Fibroblast of skin of abdomen (primary cell): ENCODE measurements at places on chromosomes 4 and X.

DNA sequence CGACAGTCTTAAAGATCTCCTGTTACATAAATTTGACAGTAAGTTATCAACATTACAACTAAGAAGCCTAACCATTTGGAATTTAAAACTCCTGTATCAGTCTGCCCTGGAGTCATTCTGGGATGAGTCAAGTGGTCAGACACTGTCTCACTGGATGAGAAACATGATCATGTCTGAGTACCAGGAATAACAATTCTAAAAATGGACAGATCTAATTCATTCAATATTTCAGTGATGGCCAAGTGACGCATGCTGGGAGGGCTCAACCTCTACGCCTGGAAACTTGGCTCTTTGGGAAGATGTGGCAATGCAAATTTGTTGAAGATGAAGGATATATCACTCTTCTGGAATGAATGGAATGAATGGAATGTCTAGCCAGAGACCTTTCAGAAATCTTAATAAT, 1427.2 kb downstream of the STIM2 start:
- peak; percentile 99 for DNase-seq

DNA sequence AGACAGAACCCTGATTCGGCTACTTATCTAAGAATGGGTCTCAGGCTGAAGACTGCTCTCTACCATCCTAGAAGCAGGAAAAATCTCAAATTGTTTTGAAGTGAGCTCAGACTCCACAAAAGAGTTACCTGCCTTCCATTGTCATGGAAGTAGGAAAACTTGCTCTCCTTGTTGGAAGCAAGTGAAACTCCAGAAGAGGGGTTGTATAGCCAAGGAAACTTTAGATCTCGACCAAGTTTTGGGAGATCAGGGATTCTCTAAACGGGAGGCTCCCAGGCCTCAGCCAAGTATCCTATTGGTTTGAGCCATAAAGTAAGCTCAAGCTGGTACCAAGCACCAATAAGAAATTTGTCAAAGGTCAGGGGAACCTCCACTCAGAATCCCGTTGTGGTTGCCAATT, 9.2 kb upstream of the FHDC1 start:
- DNase-seq = no peak

GRCh38 chr4:137923494-137923893, 318.7 kb downstream of the SLC7A11 start:
- DNase-seq = no peak

DNA sequence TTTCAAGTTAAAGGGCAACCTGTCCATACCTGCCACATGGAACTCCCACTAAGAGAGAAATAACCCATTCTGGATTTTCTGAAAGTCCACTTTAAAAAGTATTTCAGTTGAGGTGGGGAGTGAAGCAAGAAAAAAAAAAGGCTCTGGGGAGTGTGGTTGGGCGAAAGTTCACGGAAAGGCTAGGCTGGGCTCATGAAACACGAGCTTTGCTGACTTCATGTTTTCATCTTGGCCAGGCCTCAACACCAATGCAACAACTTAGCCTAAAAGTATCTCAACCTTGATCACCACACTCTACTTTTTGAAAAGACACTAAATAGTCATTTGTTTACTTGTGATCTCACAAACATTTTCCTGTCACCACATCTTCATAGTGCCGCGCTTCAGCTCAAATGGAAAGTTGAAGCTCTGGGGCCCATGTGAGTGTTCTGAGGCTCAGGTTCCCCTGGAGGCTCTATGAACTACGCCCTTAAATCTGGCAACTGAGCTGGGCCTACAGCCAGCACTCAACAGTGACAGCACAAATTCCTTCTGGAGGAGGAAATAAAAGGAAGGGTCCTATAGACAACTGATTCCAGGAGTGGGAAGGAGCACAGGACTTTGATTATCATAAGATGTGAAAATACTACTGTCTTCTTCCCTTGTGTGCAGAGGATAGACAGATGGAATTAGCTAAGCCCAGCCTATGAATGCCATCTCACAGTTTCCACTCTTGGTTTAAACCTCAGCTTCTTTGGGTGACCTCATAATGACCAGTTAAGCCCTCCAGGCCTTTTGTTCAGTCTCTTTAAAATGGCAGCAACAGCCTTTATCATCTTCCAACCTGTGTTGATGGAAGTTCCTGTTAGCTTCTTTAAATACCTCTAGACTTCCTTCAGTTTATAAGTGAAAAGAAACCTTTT, 5.1 kb downstream of the CD40LG start:
- DNase-seq = no peak

DNA sequence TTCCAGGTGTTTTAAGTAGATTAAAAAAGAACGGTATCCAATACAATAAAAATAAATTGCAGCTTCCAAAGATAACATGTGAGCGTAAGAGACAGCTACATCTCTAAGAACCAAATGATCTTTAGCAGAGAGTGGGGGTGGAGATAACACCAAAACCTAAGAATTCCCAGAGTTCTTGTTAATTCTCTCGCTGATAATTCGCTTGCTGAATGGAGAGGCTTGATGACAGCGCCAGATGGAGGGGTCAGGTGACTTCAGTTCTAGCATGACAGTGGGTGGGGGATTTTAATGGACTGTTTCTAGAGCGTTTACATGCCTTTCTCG, 2.3 kb downstream of the CLCN4 start:
- no peak for DNase-seq

- no peak for DNase-seq
Measured at GRCh38 chr4:33323393-33323792, 2603.2 kb downstream of the PCDH7 start.

DNA sequence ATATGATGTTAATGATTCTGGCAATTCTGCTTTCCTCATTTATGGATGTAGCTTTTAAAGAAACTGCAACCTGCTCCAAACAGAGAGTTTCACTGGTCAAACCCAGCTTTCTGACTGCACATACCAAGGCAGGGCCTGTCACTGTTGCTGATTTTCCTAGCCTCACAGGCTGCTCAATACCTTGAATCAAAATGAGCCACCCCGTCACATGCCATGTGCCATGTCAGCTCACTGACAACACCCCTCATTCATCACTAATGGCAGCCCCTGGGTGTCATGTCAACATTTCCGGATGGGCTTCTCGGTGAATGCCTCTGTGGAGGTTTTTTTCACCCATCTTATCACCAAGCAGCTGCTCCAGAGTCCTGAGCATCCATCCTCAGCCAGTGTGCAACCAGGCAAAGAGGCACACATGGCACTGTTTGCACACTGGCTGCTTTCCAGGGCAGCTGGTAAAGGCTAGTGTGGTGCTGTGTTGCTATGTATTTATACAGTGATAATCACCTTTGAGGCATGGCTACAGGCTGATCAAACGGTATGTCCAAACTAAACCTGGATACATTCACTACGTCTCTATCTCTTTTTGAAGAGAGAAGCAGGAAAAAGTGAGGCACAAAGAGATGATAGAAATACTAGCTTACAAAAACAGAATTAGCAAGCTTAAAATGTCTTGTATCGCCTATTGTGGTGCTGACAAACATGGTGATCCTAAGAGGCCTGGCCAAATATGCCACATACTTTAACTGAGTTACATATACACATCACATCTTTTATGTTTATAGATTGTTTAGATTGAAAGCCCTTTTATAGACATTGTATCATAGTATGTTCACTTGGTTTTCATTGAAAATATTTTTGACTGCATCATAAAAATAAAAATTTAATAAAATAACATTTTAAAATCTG, 94.6 kb upstream of the INPP4B start:
- DNase-seq = no peak

DNA sequence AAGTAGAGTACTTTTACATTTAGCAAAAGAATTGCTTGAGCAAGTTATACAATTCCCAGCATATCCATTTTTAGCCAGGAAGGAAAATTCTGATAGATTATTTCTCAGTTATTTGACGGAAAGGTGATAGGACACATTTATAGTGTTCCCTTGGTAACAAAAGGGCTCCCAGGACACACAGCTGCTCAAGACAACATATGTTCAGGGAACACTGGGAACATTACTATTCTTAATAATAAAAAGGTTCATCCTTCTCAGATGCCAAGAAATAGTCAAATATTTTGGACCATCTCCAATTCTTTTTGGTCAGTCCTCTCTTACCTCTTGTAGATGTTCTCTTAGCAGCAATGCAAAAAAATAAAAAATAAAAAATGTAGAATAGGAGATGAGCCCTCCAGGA, 66.8 kb upstream of the SMAD1 start:
- no peak for DNase-seq
